Thoracic aorta (tissue), 2 donors: ENCODE measurements at places on chromosomes 1 and 21. TPM values are rescaled to one million over a fixed set of nuclear protein-coding genes. Genes with fewer than 3 reads are reported as not detected.

The STRIP1 gene
- total RNA-seq, result 61.6 TPM

The ZFP69B gene
- 0.95 TPM for total RNA-seq

DNA sequence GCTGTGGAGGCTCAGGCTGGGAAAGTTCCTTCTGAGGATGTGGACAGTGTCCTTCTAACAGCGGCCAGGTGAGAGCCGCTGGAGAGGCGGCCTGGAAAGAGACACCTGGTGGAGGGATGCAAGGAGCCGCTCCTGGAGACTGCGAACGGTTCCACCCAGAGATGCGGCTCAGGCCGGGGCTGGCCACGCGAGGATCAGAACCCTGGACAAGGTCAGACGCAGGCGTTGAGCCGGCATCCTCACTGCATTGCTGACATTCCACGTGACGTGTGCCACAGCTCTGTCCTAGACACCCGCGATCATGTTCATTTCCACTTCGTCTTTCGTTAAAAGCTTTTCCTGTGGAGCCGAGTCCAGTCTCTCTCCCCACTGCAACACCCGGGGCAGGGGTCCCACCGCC, 28.8 kb downstream of the CFAP74 start:
- no peak for DNase-seq

DNA sequence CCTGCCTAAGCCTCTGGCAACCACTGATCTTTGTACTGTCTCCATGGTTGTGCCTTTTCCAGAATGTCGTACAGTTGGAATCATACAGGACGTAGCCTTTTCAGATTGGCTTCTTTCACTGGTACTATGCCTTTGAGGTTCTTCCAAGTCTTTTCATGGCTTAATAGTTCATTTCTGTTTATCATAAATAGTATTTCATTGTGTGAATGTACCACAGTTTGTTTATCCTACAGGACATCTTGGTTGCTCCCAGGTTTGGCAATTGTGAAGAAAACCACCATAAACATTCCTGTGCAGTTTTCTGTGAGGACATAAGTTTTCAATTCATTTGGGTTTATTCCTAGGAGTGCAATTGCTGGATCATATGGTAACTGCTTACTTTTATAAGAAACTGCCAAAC, 190.6 kb upstream of the RAB4A start:
- DNase-seq, result no peak

GRCh38 chr1:65297706-65298105, 11.6 kb upstream of the DNAJC6 start:
- DNase-seq, result no peak

The BMP8B gene
- 0.27 TPM for total RNA-seq

- no peak for DNase-seq
Measured at GRCh38 chr1:109910963-109911798, 532 bp downstream of the CSF1 start.

The SLFNL1 gene
- total RNA-seq, result 1.3 TPM

GRCh38 chr1:209455145-209455544, 128.4 kb upstream of the CAMK1G start:
- DNase-seq, result no peak

The TMCO1 gene
- 37.5 TPM for total RNA-seq

DNA sequence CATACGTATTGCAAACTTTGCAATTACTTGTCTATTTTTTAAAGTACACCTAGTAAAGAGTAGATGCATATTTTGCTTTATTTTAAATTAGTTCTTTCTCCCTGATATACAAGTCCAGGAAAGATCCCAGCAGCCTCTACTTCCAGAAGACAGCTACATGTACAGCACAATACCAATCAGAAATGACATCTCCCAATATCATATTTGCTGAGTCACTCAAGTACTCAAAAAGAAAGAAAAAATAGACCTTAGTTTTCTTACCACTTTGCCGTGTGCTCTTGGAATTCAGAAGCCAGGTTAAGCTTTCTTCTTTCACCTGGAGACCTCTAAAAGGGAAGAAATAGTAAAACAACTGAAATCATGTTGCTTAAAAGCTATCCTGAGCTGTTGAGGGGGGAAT, 412.6 kb upstream of the RUNX1 start:
- no peak for DNase-seq

DNA sequence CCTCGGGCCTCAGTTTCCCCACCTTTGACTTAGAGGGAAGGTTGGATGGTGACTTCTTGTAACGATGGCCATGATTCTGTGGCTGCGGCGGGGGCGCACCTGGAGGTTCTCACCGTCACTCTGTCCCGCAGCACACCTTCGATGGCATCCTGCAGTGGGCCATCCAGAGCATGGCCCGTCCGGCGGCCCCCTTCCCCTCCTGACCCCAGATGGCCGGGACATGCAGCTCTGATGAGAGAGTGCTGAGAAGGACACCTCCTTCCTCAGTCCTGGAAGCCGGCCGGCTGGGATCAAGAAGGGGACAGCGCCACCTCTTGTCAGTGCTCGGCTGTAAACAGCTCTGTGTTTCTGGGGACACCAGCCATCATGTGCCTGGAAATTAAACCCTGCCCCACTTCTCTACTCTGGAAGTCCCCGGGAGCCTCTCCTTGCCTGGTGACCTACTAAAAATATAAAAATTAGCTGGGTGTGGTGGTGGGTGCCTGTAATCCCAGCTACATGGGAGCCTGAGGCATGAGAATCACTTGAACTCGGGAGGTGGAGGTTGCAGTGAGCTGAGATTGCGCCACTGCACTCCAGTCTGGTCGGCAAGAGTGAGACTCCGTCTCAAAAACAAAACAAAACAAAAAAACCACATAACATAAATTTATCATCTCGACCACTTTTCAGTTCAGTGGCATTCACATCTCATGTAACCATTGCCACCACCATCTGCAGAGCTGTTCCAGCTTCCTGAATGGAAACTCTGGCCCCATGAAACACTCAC, 2.1 kb upstream of the PFKL start:
- DNase-seq, result peak; percentile 61

The CFAP126 gene
- total RNA-seq, result not detected

DNA sequence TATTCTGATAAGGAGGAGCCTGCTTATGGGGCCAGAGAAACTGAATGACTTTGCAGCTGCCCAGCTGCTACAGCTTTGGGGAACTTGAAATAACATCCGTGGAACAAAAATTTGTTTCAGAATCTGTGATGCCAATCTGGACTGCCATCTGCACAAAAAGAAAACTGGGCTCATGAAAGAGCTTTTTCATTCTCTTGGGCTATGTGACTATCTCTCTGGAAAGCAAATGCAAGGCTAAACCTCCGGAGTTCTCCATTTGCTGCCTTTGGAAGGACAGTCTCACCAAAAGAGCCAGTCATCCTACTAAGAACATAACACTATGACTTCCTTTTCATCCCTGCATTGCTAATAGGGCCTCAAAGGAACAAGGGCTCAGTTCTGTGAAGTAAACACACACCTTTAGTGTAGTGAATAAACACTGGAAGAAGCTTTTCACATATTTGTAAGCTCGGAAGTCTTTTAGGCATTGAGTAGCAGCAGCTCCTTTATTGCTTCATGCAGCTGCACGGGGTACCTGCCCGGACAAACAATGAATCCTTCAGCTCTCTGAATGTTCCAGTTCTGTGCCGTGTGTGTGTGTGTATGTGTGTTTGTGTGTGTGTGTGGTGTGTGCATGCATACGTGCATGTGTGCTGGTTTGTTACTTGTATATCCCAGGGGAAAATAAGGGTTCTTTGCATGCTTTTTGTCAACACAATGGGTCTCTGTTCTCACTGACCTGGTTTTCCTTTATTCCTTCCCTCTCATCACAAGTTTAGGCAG, 255.5 kb upstream of the SGIP1 start:
- no peak for DNase-seq

DNA sequence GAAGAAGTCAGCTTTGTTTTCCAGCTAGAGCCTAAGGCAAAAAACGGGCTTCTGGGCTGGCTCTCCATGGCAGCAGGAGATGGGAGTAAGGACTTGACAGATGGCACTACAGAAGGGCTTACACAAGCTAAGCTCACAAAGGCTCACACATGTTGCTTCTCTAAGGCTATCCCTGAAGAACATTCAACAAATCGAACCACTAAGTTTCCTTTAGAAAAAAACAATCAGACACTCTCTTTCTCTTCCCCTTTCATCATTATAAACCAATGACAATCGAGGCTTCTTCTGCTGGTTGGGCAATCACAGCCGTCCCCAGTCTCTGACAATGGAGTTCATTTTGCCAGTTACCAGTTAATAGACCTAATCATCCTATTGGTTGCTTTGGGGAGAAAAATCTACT, 40.5 kb downstream of the TRIT1 start:
- DNase-seq, result no peak

DNA sequence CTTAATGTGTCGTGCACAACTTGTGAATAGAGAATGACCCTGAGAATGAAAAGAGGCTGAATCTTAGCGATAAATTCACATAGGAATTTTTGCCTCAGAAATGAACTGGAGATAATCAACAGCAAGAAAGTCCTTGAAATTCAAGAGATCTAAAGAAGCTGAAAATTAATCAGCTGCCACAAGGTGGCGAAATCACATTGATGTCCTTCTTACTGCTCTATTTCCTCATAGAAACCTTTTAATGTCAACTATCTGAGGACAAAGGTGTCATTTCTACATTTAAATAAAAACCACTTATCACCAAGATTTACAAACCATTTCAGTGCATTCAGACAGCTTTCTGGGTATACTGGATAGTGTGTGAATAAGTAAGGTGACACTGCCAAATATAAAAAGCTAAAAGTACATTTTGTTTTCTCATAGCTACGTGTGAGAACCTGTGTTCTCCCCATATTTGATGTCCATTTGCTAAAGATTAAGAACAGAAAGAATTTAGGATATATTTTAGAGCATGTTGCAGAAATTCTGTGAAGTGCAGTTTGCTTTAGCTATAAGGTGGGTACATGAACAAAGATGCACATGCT, 485.3 kb upstream of the PTBP2 start:
- DNase-seq, result no peak

- DNase-seq, result no peak
Measured at GRCh38 chr1:244833734-244834542, 1.5 kb upstream of the COX20 start.

The SELENOF gene
- 68.8 TPM for total RNA-seq

DNA sequence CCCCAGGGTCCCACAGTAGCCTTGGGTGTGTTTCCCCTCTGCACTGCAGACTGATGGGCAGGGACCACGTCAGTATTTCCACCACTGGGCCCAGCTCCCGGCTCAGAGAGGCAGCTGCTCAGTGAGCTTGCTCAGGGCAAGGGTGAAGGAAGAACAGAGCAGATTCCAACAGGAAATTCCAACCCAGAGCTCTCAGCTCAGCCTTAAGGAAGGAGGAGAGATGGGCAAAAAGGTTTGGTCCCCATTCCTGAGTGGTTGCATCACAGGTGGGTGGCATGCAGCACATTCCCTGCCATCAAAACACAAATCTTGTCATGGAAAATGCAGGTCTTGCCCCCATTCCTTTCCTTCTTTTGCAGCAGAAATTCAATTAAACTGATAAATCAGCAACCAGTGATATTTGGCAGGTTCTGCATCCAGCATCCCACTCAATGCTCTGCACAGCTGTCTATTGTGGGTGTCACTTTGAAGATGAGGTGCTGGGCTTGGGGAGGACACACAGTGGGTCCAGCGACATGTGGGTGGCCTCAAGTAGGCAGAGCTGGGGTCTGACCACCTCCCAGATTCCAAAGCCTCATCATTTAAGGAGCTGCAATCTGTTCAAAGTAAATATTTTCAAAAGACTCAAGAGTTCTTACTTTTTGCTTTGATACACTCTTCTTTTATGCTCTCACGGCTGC, 315.4 kb downstream of the DSCAM start:
- DNase-seq, result no peak
